SK-N-SH (cell line): ENCODE measurements at places on chromosomes 11 and 22.

GRCh38 chr11:60214386-60214785, 28.6 kb downstream of the MS4A4E start:
- DNase-seq, result no peak

- no peak for DNase-seq
Measured at GRCh38 chr11:65559951-65560537, 1.9 kb upstream of the LTBP3 start.

DNA sequence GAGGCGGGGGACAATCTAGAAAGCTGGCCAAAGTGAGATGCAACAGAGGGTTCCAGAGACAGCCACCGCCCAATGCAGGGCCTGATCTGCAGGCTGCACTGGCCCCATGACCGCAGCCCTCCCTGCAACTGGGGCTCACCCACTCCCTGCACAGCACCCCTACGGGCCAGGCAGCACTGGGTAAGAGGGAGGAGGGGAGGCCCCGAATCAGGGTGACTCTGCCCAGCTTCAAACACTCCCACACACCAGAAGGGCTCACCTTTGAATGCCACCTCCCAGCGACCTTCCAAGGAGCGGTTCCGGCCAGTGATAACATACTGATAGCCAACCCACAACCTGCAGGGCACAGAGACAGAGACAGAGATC, 59.3 kb downstream of the DGCR2 start:
- no peak for DNase-seq

DNA sequence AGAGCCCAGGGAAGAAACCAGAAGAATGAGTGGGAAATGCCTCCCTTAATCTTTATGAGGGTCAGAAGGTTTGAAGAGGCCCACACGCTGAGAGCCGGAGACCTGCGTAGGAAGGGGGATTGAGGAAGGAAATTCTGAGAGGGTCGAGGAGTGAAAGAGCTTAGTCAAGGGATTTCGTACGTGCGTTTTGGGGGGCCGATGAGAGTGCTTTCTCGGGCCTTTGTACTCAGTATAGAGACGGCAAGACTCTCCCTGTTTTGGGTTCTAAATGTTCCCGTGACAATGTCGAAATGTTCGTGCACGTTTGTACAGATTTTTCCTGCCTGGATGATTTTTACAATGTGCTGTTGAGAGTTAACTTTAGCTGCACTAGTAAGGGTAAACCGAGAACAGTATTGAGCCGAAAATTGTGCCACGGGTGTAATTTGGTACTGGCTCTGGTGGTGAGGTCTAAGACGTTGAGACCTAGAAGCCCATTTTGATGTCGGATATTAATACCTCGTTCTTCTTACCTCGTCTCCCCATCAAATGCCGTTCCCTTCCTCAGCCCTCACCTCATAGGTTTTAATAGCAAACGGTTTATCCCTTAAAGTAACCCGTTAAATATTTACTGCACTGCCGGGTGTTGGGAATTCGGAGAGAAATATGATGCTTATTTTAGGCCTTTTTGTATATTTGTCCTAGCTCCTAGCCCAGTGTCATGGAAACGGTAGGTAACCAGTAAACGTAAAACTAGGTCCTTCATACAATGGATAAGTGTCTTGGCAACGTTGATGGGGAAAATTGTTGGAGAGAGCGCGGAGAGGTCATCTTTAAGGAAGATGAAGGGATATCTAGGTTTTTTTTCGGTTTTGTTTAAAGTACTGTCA, 734 bp downstream of the C11orf58 start:
- peak; percentile 17 for DNase-seq
